ENCODE measurements at places on chromosomes 1 and 21. TPM values are rescaled to one million over a fixed set of nuclear protein-coding genes. Genes with fewer than 3 reads are reported as not detected.

The SON gene
- 183 TPM for total RNA-seq

The PSMB4 gene
- total RNA-seq, result 412 TPM

The RASSF5 gene
- total RNA-seq, result 1.6 TPM

The PGLYRP3 gene
- total RNA-seq, result not detected

The PADI2 gene
- total RNA-seq, result 507 TPM

Data from Panc1 (cell line).